ENCODE measurements at places on chromosomes 1 and 21. TPM values are rescaled to one million over a fixed set of nuclear protein-coding genes. Genes with fewer than 3 reads are reported as not detected.

Gene ABCA4
- total RNA-seq: 0.61 TPM

Gene RGS5
- 4.9 TPM for total RNA-seq

Gene RAB7B
- total RNA-seq: not detected

Gene PADI1
- total RNA-seq: not detected

Gene HSD3B1
- not detected for total RNA-seq

Gene LCE3E
- total RNA-seq: not detected

Gene CBR3
- total RNA-seq: not detected

Gene TRAPPC10
- 48.4 TPM for total RNA-seq

Gene SYCP1
- total RNA-seq: not detected

Gene F13B
- not detected for total RNA-seq

Gene CAPN9
- total RNA-seq: not detected

Gene ERICH3
- 1.9 TPM for total RNA-seq

Gene EPS8L3
- not detected for total RNA-seq

Gene MMEL1
- total RNA-seq: 4.0 TPM

Gene MAP3K6
- total RNA-seq: 10.0 TPM

Gene AQP10
- total RNA-seq: not detected

Gene CD5L
- not detected for total RNA-seq

Gene AK5
- 0.91 TPM for total RNA-seq

Gene MAN1C1
- 5.4 TPM for total RNA-seq

Gene LCE2A
- total RNA-seq: not detected

Gene MEF2D
- 50.0 TPM for total RNA-seq

All from glutamatergic neuron (in vitro differentiated cells).